ENCODE measurements at places on chromosomes 16 and 17. TPM values are rescaled to one million over a fixed set of nuclear protein-coding genes. Genes with fewer than 3 reads are reported as not detected.
A peak's percentile ranks its signal among the peaks of the same experiment; 100 is the strongest.

- DNase-seq = no peak
Observed at GRCh38 chr16:80459966-80460365, 80.8 kb upstream of the DYNLRB2 start.

MPV17L gene
- total RNA-seq = not detected

PIRT gene
- not detected for total RNA-seq

SLC12A3 gene
- not detected for total RNA-seq

DNA sequence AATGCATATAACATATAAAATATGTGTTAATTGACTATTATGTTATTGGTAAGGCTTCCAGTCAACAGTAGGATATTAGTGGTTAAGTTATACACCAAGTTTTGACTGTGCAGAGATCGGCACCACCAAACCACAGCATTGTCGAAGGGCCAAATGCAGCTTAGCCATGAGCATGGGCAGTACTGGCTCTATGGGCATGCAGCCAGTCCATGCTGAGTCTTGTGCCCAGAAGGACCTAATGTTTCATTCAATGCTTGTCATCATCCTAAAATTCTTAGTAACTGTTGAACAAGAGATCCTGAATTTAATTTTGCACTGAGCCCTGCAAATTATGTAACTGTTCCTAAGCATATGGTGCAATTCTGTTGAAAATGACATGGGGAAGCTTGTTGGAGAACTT lies 233.4 kb upstream of the HS3ST3A1 start:
- DNase-seq = peak; percentile 14
